ENCODE measurements at places on chromosomes 2 and 18. TPM values are rescaled to one million over a fixed set of nuclear protein-coding genes. Genes with fewer than 3 reads are reported as not detected.

GRCh38 chr2:234951664-234952269 is at the start of gene SH3BP4:
Gene SH3BP4 (plus strand): TSS chr2:234952017. CDS start chr2:235035003, 82,986 bp downstream.
- DNase-seq = no peak

- DNase-seq = no peak
These were observed 1.2 kb upstream of the AFTPH start for GRCh38 chr2:64522843-64523428.

GRCh38 chr2:49165662-49166061 is 11.3 kb upstream of the FSHR start:
- DNase-seq = no peak

DNA sequence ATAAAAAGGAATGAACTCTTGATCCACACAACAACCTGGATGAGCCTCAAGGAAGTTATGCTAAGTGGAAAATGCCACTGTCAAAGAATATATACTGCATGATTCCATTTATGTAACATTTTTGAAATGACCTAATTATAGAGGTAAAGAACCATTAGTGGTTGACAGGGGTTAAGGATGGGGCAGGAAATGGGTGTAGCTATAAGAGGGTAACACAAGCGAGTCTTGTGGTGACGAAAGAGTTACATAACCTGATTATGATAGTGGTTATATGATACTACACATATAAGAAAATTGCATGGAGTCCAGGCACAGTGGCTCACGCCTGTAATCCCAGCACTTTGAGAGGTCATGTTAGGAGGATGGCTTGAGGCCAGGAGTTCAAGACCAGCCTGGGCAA is 346.6 kb upstream of the PKDCC start:
- DNase-seq = no peak

DNA sequence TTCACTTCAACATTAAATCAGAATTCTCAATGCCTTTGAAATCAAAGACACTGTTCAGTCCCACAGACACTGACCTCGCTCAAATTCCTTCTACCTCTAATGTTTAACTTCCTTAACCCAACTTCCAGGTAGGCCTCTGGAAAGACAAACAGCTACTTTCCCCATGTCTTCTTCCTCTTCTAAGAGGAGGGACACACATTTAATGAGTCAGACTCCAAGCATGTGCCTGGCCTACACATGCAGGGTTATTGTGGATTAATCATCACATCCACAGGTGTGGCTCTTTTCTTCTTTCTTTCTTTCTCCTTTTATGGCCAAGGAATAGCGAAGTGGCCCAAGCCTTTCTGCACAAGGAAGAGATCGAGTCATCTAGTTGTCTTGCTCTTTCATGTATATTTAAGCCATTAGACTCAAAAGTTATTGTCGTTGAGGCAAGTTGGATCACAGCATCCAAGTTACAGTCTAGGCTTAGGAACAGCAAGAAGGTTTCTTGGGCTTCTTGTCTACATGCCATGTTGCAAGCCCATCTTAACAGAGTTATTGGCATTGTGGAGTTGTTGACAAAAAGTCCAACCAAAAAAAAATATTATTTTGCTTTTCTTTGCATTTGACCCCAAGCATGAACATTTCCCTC is 387.8 kb downstream of the IRS1 start:
- no peak for DNase-seq

DNA sequence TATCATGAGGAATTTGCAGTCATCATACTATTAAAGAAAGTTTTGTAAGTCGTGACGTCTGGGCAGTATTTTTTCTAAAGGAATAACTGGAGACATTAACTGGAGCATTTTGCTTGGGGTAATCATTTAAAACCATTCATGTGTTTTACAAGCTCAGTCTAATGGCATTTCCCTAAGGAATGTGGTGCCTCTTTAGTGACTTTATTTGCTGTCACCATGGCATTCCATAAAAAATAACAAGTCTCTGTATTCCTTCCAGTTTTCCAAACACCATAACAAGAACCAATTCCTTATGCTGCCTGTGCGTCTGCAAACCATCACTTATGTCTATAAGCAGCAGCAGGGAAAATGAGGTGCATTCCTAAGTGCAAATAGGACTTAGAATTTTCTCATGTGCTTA is 82.8 kb downstream of the EPB41L3 start:
- DNase-seq = no peak

- DNase-seq = no peak
These were observed 24.7 kb downstream of the TLK1 start for GRCh38 chr2:171136024-171136423.

DNA sequence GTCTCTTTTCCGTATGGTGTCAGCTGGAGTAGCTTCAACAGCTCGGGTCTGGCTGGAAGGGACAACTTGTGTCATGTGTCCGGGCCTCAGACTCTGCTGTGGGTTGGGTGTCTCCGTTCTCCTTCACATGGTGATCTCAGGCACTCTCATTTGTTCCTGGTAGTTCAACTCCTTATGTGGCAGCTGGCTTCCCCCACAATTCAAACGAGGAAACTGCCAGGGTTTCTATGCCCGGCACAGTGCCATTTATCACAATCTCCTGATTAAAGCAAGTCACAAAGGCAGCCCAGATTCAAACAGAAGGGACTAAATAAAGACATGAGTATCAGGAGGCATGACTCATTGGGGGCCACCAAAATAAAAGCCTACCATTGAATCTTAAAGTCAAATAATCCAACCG is 22.7 kb downstream of the MRO start:
- peak; percentile 68 for DNase-seq

FECH gene
- 27.7 TPM for total RNA-seq

STRADB gene
- total RNA-seq = 14.5 TPM

RPL37A gene
- 1,915 TPM for total RNA-seq

DNA sequence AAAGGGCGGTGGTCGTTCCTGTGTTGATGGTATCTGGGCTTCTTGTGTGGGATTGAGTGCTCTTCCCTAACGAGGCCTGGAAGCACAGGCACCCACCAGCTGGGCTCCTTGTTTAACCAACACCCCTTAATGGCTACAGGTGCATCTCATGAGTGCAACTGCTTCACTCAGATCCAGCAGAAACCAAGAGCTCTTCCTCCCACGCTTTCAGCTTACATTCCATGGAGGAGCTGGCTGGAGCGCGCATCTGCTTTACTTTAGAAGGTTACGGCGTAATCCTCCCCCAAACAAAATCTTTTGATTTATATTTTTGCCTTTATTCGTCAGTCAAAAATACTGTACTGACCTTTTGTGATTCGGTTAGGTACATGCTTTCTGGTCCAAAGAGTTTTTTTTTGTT is 174.7 kb downstream of the LTBP1 start:
- no peak for DNase-seq

DNA sequence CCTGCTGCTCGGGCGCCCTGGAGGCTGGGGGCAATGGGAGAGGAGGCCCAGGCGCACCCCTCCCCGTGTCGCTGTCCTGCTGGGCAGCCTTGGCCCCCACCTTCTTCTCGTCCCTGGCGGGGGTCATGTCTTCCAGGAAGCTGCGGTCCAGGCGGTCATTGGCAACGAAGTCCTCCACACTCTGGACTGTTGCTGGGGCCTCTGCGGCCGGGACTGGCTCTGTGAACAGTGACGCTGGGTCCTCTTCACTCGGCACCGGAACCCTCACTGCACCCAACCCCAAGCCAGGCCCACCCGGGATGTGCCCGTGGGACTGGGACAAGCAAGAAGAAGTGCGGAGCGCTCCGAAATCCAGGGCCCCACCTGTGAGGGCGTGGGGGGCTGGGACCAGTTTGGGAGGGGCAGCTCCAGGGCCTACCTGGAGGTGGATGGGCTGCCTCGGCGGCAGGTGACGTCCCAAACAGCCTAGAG is 308.0 kb downstream of the CCDC74A start:
- DNase-seq = no peak

DNA sequence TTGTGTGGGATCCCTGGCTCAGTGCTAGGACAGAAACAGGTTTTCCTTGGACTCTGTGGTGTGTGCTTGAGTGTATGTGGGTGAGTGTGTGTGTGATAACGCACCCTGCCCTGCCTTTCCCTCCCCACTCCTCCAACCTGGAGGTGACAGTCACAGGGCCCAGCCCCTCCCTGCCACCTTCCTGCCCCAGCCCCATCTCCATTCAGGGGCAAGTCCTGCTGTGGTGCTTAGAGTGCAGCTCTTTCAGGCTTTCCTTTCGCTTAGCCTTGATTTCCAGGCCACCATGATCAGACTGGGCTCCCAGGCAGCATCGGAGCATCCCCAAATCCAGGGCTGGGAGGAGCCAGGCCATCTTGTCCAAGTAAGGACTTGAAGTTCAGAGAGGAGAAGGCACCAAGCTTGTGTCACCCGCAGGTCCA is 185.2 kb downstream of the ZFP36L2 start:
- DNase-seq = no peak

DNA sequence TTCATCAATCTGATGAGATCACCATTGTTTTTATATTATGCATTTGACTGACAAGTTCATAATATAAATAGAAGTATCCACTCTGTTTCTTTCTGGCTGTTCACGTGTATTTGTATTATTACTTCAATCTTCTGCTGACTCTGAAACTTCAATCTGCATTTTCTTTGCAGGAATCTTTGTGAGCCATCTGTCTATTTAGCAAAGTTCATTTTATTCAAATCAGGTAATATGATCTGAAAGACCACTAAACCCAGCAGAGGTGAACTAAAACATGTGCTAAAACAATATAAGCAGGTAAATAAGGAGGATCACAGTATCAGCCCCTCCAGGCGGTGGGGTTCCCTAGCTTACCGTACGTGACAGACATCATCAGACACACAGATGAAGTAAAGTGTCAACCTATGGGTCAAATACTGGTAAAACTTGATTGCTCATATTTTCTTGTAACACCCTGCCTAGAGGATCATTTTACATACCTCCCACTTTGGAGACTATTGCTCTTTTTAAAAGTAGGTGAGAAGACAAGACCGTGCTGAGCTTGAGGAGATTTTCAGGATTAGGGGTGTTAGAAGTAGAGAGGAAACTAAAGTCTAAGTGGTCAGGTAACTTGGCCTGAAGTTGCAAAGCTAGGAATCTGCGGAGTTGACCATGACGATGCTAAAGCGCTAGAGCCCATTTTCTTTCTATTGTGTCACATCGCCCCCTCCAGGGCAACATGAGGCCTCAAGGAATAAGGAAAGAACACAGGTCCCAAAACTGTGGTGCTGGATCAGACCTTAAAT is 9.0 kb downstream of the DTNB start:
- DNase-seq = no peak

PECR gene
- total RNA-seq = 14.8 TPM

- DNase-seq = no peak
These were observed 53.4 kb downstream of the ZNF638 start for GRCh38 chr2:71385012-71385411.

ALPG gene
- not detected for total RNA-seq

RGPD3 gene
- total RNA-seq = 0.33 TPM

DNA sequence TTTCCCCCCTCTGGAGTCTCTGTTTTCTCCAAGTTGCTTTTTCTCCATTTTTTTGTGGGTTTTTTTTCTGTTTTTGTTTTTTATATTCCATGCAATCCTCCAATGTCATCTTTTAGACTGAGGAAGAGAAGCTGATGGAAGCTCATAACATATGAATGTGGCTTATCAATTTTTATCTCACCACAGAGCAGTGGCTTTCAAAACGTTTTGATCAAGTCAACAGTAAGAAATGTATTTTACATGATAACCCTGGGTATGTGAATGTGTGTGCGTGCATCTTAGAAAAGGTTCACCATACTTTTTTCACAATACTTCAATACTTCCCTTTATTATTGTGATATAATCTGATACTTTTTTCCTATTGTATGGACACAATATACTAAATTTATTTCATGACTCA is 64.6 kb upstream of the CDCA7 start:
- no peak for DNase-seq

DNA sequence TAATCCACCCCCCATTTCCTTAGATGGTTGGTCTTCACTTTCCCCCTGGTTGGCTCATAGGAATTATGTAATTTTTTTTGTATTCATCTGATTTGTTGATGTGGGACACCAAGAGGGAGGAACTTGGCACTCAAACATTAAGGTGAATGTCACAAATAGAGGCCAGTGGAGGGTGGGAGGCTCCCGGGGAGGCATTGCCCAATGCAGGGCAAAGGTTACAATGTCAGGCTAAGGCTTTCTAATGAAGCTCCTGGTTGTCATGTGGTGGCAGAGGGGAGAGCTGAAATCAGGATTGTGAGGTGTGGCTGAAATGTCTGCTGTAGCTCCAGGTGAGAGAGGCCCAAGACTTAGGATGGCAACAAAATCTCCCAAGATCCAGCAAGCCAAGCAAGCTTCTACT is 42.7 kb downstream of the MPHOSPH10 start:
- DNase-seq = no peak

ATP5F1A gene
- total RNA-seq = 545 TPM

PRSS56 gene
- total RNA-seq = not detected

DNA sequence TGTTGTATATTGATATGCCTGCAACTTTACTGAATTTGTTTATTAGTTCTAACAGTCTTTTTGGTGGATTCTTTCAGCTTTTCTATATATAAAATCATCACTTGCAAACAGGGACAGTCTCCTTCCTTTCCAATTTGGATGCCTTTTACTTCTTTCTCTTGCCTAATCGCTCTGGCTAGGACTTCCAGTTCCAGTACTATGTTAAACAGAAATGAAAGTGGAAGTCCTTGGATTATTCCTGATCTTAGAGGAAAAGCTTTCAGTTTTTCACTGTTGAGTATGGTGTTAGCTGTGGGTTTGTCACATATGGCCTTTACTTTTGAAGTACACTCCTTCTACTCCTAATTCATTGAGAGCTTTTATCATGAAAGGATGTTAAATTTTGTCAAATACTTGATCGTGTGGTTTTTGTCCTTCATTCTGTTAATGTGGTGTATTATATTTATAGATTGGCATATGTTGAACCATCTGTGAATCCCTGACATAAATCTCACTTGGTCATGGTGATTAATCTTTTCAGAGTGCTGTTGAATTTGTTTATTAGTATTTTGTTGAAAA is 52.9 kb downstream of the REL start:
- no peak for DNase-seq

Measured in esophagus muscularis mucosa (tissue), 4 donors.